ENCODE measurements at places on chromosomes 2 and 18.

- no peak for DNase-seq
These were observed 32.2 kb downstream of the QPCT start for GRCh38 chr2:37376421-37377186.

- DNase-seq, result no peak
These were observed 167.1 kb downstream of the ZFP36L2 start for GRCh38 chr2:43059183-43059897.

DNA sequence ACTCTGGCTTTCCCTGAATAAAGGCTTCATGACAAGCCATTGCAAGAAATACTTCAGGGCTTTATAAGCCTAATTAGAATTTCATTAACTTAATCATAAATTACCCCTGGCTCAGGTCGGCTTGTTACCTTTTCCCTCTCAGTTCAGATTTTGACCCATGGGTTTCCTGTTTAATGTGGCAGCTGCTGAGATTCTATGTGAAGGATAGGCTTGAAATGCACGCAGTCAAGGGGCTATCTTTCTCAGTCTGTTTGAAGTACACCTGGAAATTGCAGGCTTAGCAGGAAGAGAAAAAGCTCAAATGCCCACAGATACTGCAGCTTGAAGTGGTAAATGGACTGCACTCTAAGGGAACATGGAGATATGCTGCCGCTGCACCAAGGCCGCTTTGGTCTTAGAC, 49.4 kb downstream of the CAVIN2 start:
- DNase-seq, result no peak

DNA sequence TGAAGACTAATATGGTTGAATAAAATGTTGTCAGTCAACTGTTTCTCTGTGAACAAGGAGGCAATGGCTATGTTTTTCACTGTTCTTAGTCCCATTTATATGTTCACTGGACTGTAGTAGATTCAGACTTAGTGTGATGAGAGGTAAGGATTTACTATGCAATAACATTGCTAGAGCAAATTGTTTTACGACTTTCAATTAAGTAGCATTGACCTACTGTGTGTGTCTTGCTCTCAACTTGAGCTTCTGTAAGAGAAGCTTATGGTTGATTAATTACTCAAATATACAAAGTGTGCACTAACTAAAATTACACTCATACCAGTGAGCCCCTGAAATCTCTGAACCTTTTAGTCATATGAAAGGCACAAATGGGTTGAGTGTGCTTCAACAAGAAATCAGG, 168.6 kb downstream of the RAPGEF4 start:
- DNase-seq, result no peak

DNA sequence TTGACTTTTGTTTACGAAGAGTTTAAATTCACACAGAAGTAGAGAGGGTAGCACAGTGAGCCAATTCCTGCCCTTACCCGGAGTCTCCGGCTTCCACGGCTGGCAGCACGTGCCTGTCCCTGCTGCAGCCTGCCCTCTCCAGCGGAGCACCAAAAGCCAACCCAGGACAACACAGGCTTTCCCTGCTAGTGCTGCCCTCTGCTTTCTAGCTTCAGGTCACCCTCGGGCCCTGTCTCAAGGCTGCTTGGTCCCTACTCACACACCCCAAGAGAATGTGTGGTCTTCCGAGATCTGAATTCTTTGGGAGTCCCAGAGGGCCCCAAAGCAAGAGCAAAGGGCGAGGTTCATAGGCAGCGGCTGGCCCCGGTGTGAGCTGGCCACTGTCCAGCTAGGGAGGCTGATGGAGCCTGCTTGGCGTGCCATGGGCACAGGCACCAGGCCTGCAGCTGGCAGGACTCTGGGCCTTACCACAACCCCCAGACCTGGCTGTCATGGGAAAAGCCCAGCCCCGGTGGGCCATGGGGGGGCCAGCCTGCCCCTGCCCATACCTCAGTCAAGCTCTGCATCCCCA, 7.0 kb upstream of the HS6ST1 start:
- no peak for DNase-seq

DNA sequence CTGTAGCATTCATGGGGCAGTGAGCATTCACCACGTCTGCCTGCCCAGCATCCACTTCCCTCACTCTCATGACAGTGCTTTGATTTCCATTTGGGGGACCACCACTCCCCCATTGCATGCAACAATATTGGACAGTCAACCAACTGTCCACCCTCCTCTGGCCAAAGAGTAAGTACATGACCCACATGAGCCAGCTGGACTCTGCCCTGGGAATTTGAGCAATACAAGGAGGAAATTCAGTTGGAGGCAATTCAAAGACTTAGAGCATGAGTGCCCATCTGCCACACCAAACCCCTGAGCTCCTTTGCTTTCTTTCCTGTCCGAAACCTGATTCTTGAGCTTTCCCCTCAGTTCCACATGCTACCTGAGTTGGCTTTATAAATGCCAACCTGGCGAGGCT, 41.7 kb upstream of the PNO1 start:
- no peak for DNase-seq

DNA sequence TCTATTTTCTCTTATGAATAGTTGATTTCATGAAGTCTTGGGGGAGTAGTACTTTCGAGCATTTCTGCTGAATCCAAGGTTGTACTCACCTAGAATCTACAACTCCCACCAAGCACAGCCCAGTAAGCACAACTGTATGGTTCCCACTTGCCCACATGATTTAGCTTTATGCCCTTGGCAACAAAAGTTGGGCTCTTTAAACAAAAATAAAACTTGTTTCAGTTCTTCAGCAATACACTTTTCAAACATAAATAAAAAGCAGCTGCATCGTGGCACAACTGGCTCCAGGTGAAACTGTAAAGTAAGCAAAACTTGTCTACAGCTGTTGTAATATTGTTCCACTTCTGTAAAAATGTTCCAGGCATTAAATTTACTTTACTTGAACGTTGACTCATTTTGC, 99.8 kb upstream of the FSIP2 start:
- no peak for DNase-seq

GRCh38 chr2:135890835-135891234, 14.6 kb upstream of the MCM6 start:
- DNase-seq, result no peak

- DNase-seq, result no peak
These were observed 17.5 kb downstream of the KIAA2012 start for GRCh38 chr2:202090530-202090929.

GRCh38 chr18:38198526-38198925, 632.9 kb upstream of the CELF4 start:
- no peak for DNase-seq

DNA sequence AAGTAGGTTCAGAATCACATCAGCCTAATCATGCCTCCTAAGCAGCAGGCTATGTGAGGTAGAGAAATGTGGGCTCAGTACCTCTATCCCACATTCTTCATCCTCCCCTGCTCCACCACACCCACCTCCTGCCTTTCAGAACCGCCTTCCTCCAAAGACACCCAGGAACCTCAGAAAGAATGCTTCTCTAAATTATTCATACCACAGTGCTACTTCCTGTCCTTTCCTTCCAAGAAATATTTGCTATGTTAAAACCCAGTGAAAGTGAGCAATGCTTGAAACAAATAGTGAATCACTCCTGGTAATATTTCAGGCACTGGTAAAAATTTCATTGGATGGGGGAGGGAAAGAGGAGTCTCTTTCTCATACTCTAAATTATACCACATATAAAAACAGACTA, 24.0 kb upstream of the CREB1 start:
- no peak for DNase-seq

- no peak for DNase-seq
These were observed 166.1 kb downstream of the CLIP4 start for GRCh38 chr2:29281086-29281915.

GRCh38 chr2:79373358-79374130, 139.3 kb upstream of the CTNNA2 start:
- no peak for DNase-seq

GRCh38 chr18:59985289-59985688, 85.5 kb downstream of the PMAIP1 start:
- DNase-seq, result no peak

- DNase-seq, result no peak
These were observed 122.8 kb downstream of the SLC4A10 start for GRCh38 chr2:161746891-161747535.

DNA sequence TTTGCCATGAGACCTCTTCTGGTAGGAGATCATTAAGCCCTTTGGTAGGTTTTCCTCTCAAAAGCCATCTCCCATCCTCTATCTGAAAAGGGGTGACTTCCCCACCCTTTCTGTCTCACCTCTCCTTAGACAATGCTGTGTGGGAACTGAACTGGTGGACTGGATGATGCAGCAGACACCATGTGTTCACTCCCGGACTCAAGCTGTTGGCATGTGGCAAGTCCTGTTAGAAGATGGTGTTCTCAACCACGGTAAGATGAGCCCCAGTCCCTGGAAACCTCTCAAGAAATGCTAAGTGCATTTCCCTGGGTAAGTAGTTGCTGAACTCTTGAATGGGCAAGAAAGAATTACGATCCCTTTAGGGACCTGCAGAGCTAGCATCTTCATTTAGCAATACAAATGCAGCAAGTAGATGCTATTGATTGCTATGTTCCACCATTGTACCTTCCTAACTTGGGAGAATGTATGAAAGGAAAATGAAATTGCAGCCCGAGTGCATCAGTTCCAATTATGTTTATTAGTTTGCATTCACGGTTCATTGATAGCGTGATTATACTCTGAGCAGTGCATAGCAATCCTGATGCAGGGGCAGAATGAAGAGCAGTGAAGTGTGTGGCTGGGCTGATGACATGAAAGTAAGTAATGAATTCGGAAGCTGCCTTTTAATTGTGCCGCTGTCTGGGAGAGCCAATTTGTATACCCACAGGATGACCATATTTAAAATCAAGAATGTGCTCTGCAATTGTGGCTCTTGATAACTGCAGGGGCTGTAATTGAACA, 110.0 kb upstream of the MAP3K20 start:
- DNase-seq, result no peak

DNA sequence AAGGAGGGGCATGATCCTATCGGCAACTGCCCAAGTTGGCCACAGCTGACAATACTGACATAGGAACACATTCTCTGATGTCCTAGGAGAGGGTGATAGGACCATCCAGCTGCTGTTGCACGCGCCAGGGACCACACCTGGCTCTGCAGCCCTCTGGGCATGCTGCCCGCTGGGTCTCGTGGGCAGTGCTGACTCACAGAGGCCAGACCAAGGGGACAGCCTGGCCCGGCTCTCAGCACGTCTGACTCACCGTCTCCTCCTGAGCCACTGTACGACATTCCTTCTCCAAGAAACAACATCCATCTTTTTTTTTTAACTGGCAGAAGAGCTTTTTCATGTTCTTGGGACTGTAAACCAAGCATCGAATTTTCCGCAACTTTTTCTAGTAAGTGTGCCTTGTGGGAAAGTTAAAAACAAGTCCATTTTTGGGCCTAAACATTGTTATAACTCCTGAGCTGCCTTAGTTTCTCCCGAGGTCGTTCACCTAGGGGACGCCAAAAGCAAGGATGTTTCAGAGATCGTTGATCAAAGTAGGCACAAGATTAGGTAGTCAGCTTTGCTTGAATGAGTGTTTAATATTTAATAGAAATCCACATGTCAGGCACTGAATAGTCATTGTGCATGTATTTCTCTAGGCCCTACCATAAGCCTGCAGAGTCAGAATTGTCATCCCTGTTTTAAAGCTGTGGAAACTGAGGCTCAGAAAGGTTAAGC, 100.3 kb downstream of the TTC32 start:
- DNase-seq, result no peak
